Fibroblast of skin of right biceps (primary cell): ENCODE measurements at places on chromosomes 7 and 10.

DNA sequence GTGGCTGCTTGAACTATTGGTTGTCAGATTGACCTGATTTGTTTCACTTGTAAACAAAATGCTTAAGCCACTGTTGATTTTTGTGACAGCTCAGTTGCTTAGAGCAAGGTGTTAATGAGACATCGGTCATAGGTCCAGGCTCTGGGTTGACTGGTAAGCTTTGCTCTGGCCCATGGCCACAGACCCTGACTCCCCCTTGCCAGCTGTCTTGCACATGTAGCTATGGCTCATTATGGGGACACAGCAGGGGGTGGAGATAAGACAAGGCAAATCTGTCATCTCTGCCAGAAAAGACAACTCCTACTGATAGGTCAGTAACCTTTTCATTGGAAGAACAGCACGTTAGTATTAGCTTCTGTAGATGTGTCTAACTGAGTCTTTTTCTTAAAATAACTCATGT, 95.3 kb downstream of the KAT6B start:
- DNase-seq = peak; percentile 27

GRCh38 chr10:31914370-31914769, 14.3 kb downstream of the ARHGAP12 start:
- DNase-seq = no peak

DNA sequence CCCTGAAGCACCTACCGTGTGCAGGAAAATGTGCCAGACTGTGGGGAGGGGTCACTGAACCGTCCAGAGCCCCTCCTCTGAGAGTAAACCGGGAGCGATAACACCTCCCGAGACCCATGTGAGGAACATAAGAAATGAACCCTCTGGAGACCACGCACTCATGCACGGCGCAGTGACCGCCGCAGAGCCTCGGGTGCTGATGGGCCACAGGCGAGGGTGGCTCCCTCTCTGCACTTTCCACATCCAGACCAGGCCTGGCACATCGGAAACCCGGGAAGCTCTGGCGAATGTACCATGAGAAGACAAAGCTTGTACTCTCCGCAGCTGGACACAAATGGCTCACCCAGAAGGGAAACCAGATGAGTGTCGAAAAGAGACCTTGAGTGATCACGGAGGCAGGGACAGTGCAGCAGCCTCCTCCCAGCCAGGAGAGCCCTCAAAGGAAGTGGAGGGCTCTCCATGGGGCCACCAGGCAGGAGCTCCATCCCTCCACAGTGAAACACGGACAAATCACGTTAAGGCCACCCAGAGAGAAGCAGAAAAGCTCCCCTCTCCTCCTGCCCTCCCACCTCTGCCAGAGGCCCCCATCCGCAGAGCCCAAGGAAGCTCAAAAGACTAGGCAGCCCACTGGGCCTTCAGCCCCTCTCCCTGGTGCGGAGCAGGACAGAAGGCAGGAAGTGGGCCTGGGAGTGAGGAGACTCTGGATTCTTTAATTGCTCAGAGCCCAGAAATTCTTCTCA, 178.1 kb upstream of the PPP2R2D start:
- no peak for DNase-seq

- DNase-seq = no peak
Measured at GRCh38 chr10:99656199-99657064, 2.9 kb upstream of the ENTPD7 start.

DNA sequence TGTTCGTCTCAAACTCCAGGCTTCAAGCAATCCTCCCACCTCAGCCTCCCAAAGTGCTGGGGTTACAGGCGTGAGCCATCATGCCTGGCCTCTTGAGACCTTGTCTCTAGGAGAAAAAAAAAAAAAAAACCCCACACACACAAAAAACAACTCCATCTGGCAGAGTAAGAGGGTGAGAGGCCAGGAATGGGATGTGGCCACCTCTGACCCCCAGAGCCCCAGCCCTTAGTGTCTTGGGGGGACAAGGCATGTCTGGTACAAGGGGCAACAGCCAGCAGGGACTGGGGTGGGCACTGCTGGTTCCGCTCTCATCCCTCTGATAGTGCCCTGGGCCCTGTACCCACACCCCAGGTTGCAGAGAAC, 15.6 kb upstream of the TNRC18 start:
- no peak for DNase-seq

- DNase-seq = peak; percentile 84
Measured at GRCh38 chr7:47326220-47326619, 255.7 kb downstream of the TNS3 start.

DNA sequence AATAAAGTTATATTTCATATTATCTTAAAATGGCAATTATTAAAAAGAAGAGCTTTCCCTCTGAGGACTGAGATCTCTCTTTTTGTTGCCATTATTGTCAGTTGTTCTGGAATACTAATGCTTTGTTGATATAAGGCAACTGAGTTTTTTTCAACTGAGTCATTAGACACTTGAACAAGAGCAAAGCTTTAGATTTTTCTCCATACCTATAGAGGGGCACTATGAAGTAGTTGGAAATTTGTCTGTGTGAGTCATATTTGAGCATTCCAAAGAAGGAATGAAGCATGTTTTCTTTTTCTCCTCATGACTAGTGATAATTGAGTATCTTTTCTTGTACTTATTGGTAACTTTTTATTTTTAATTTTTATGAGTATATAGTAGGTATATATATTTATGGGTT, 24.5 kb downstream of the RPA3 start:
- DNase-seq = peak; percentile 92

DNA sequence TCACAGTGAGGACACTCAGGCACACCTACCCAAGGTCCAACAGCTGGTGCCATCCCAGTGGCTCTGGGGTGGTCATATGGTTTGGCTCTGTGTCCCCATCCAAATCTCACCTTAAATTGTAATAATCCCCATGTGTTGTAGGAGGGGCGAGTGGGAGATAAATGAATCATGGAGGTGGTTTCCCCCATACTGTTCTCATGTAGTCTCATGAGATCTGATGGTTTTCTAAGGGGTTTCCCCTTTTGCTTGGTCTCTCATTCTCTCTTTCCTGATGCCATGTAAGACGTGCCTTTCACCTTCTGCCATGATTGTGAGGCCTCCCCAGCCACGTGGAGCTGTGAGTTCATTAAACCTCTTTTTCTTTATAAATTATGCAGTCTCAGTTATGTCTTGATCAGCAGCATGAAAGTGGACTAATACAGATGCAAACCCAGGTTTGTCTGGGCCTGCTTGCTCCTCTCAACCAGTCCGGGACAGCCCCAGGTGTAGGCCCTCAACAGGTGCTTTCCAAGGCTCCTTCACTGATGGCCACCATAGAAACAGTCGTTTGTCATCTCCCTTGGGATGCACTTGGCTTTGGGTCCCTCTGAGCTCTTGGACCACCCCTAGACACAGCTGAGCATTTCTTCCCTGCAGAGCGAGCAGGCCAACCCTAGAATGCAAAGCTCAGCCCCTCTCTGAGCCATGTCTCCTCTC, 101.3 kb upstream of the CTBP2 start:
- DNase-seq = no peak

GRCh38 chr7:65809259-65809981, 63.5 kb upstream of the VKORC1L1 start:
- no peak for DNase-seq

- peak; percentile 73 for DNase-seq
Measured at GRCh38 chr7:47609803-47610452, 28.0 kb upstream of the TNS3 start.

GRCh38 chr7:36155811-36156361, 2.8 kb downstream of the EEPD1 start:
- DNase-seq = peak; percentile 46

DNA sequence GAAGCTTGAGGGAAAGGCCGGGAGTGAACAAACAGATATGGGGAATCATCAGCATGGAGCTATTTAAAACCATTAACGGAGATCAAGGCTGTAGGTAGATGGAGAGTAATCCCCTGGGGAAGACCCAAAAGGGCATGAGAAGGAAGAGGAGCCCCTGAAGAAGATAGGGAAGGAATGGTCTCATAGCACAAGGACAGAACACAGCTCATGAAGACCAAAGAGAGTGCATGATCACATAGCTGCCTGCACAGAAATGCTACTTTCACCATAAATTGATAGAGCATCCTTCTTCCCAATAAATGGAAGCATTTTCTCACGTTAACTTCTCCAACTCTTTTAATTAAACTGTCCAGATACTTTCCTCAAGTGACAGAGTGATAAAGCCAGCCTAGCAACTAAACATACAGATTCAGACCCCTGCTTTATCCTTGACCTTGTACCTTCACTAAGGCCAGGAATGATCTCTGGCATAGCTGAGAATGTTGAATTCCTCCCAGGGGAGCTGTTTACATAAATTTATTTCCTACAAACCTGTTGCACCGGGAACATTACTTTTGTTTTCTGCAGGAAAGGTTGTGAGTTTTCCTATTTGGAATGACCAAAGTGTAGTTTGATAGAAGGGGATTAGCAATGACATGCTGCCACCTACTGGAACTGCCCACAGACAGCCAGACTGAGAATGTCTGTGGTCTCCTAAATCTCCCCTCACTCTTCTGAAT, 110.8 kb upstream of the LRGUK start:
- DNase-seq = peak; percentile 25

GRCh38 chr10:22285130-22285529, 31.1 kb upstream of the COMMD3 start:
- no peak for DNase-seq

DNA sequence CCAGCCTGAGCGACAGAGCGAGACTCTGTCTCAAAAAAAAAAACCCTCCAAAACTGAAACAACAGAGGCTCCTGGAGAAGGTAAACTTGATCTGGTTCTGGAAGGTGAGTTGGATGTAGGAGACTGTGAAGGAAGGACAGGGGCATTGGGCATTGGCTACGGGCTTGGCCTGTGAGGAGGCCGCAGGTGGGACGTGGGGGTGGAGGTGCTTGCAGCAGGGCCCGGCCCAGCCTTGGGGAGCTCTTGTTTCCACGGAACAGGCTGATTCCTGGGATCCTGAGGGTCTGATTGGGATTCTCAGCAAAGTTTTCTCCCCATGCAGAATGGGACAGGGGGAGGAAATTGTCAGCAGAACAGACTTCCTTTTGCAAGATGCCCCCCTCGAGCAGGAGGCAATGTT, 30.6 kb downstream of the IL15RA start:
- no peak for DNase-seq

DNA sequence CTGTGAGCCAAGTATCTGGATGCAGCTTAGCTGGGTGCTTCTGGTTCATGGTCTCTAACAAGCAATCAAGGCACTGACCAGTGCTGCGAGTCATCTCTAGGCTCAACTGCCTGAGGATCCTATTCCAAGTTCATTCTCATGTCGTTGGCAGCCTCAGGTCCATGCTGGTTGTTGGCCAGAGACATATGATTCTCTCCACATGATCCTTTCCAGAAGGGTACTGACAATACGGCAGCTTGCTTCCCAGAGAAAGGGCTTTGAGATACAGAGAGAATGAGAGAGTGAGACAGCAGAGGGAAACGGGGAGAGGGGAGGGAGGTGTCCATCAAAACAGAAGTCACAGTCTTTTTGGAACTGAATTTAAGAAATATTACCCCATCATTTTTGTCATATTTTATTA, 405.6 kb downstream of the XPNPEP1 start:
- DNase-seq = no peak

DNA sequence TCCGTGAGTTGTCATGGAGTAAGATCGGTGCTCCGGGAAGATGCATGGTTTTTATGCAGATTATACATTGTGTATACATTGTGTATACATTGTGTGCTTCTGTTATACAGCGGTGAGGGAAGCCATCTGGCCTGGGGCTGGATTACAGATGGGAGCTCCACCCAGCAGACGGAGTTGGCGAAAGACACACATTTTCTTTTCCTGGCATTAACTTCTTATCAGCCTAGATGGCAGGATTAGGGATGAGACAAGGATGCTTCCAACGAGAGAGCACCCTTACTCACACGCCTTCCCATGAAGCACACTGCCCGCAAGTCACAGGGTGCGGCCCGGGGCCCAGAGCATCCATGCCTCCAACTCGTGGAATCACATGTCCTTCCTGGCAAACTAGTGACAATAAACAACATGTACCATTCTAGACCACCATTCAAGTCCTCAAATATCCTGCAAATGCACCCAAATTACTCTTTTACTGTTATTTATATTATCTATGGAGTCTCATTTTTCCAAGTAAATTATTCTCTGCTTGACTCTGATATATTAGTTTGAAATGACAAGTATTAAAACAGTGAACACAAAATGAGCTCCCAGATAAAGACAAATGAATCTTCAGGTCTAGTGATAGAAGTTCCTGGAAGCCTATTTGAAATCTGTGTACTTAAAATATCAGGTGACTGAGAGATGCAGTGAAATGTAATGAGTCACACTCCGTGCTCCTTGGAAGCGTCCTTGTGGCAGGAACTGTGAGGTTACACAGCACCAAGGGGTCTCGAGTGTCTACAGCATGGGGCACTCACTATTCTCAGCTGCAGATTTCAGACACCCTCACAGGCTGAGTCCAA, 29.8 kb upstream of the PPP2R2D start:
- DNase-seq = no peak

GRCh38 chr7:54964136-54964535, 54.7 kb upstream of the EGFR start:
- DNase-seq = no peak

DNA sequence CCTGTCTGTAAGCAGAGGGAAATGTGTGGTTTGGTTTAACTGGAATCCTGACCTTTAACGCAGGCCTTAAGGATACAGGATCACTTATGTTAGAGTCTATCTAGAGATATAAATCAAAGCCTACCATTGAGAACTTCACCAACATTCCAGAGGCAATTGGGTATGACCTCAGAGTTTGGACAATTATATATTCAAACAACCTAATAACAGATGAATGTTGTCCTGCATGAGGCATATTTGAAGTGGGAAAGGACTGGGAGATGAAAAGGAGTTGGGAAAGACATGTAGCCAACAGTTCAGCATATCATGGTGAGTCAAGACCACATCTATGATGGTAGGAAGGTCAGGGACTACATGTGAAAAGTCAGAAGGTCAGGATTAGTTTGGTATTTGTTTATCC, 274.2 kb downstream of the DOCK4 start:
- DNase-seq = peak; percentile 18

DNA sequence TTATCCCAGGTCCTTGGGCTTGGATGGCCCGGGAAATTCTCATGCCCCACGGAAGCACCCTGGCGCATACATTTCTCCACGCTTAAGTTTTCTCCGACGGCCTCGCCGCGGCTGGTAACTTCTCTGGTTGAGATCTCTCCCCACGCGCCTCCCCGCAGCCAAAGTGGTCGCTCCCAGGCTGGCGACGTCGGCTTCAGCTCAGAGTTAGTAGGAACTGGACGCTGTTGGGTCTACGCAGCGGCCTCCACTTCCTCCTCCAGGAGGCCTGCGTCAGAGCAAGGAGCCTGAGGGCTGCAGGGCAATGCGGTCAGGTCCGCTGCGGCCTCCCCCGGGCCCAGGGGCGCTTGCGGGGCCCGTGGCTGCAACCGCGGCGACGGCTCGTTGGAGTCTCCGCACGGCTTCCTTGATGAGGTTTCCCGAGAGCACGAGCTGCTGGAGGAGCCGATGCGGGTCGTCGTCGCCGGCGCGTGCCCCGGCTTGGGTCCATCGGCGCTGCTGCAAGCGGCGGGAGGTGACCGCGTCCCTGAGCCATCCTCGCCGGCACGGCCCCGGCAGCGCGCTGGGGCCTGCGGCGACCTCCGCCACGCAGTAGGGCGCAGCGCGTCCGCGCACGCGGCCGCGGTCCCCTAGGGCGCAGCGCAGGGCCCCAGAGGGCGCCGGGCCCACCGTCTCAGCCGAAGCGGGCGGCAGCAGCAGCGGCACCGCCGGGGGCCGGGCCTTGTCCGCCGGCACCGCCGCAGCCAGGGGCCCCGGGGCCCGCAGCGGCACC, 744 bp downstream of the FRAT2 start:
- peak; percentile 35 for DNase-seq
